Osteoblast (primary cell): ENCODE measurements at places on chromosomes 3 and 15. TPM values are rescaled to one million over a fixed set of nuclear protein-coding genes. Genes with fewer than 3 reads are reported as not detected.

Gene SLC24A5
- total RNA-seq: not detected in 2 replicates

Gene CLEC3B
- 48.9 and 52.5 TPM in 2 replicates for total RNA-seq

Gene PLOD2
- total RNA-seq: 282 and 345 TPM in 2 replicates

Gene ACKR2
- under 0.01 TPM in 1 of 2 replicates, not detected in the other for total RNA-seq

Gene RARRES1
- total RNA-seq: 13.6 and 19.5 TPM in 2 replicates

Gene LMCD1
- total RNA-seq: 213 and 294 TPM in 2 replicates

Gene LMLN
- total RNA-seq: 13.0 and 16.3 TPM in 2 replicates

Gene CYP8B1
- not detected in 2 replicates for total RNA-seq

Gene USF3
- total RNA-seq: 10.5 and 11.2 TPM in 2 replicates

Gene CLDN16
- under 0.01 TPM in 1 of 2 replicates, not detected in the other for total RNA-seq

Gene SENP8
- total RNA-seq: 2.4 and 2.5 TPM in 2 replicates

Gene LTK
- total RNA-seq: not detected in 2 replicates

Gene CCRL2
- 0.72 and 0.88 TPM in 2 replicates for total RNA-seq

Gene ERICH6
- under 0.01 and 0.29 TPM in 2 replicates for total RNA-seq

Gene EBLN2
- 6.2 and 7.4 TPM in 2 replicates for total RNA-seq

Gene CELF6
- 0.36 and 0.59 TPM in 2 replicates for total RNA-seq

Gene LSMEM2
- not detected in 2 replicates for total RNA-seq

Gene KNG1
- not detected in 2 replicates for total RNA-seq

Gene SEC22C
- 60.1 and 62.2 TPM in 2 replicates for total RNA-seq

Gene GOLIM4
- 44.5 and 50.1 TPM in 2 replicates for total RNA-seq

Gene SLC28A1
- total RNA-seq: not detected in 2 replicates
